ENCODE measurements at places on chromosomes 6 and 20. TPM values are rescaled to one million over a fixed set of nuclear protein-coding genes. Genes with fewer than 3 reads are reported as not detected.

The RNF182 gene
- 3.1 TPM for total RNA-seq

The ETV7 gene
- total RNA-seq = not detected

The KCNG1 gene
- total RNA-seq = 26.2 TPM

The POU5F1 gene
- total RNA-seq = 11.6 TPM

The CRIP3 gene
- not detected for total RNA-seq

The SYNDIG1 gene
- 2.0 TPM for total RNA-seq

The MUCL3 gene
- total RNA-seq = 0.08 TPM

The FOXF2 gene
- 24.3 TPM for total RNA-seq

The CFAP61 gene
- 0.34 TPM for total RNA-seq

The DEF6 gene
- total RNA-seq = not detected

The SLC17A3 gene
- total RNA-seq = 0.87 TPM

The ISM1 gene
- 0.20 TPM for total RNA-seq

The OR2H2 gene
- total RNA-seq = not detected

Data from A549 treated with ZK216348 at 1 μM for 4 hours (cell line).